Umbilical cord (tissue), 2 donors: ENCODE measurements at places on chromosomes 2 and 18. TPM values are rescaled to one million over a fixed set of nuclear protein-coding genes. Genes with fewer than 3 reads are reported as not detected.

DNA sequence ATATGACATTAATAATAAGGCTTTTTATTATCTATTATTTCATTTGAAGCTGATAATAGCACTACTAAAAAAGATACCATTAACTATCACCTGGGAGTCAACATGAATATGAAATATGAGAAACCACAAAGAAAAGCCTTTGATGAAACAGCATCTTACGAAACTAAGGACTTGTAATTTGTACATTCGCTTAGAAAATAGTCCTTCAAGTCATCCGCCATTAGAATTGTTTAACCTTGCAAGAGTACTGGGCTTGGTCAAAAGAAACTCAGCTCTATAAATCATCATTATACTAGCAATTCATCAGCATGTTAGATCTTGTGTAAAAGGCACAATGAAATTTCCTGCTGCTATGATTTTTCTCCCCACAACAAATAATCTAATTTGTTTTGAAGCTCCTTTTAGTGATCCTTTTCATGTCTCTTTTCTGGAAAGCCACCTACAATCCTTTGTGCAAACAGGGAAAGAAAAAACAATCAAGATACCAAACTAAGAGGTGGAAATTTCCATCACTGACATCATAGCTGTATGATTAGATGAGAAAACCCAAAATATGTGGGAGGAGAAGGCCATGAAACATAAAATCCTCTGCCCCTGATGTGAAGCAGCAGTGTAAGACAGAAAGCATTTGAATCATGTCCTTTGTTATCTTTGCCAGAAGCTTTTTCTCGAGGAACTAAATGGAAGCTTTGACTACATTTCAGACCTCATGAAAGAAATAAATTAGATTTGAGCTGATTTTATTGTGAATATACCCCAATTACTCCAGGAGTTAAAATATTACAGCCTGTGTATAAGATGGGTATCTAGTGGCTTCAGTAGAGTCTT lies 31.2 kb downstream of the SCN9A start:
- peak; percentile 64 for DNase-seq

- DNase-seq: peak; percentile 82
Observed at GRCh38 chr2:219918944-219919343, 291.5 kb downstream of the SLC4A3 start.

The IL18RAP gene
- 5.5 TPM for total RNA-seq

The GALM gene
- total RNA-seq: 15.4 TPM

The NRP2 gene
- 167 TPM for total RNA-seq

GRCh38 chr2:64922482-64923384 lies 66.5 kb upstream of the SLC1A4 start:
- no peak for DNase-seq
